ENCODE measurements at places on chromosomes 12 and 14.

DNA sequence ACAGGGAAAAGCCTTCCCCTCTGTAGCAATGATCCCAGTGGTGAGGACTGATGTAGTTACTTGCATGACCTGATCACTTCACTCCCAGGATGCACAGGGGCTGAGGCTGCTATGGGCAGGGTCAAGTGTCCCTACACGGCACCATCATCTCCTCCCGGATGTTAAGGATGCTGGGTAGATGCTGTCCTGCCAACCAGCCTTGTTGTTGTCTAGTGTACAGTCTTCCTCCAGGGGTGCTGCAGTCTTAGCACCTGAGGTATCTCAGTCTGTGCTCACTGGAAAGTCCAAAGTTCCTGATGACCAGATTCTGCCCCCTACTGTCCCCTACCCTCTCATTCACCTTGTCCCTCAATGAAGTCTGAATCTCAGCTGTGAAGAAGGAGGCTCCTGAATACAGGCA lies 20.1 kb downstream of the CPM start:
- no peak for DNase-seq
- H3K4me1 ChIP-seq = peaks cover 43% of the 10 kb centered on the region
- no peaks in the 10 kb centered on the region for H3K27me3 ChIP-seq
- no peak overlapping the region for H3K27ac ChIP-seq
- peaks cover 25% of the 10 kb centered on the region for H3K36me3 ChIP-seq

DNA sequence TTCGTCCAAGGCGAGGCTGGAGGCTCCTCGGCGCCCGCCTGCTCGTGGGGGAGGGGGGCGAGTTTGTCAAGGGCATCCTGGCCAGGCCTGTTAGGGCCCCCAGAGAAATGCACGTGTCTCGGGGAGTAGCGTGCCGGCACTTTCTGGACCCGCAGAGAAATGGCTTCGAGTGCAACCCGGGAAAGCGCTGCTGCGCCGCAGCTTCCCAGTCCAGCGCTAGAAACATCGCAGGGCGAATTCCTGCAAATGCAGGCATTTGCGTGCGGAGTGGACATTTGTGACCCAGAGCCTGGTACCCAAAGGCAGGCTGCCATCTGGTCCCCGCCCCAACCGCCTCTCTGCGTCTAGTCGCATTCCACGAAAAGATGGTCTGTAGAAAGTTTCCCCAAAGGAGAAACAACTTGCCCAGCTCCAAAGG lies 756 bp downstream of the LGR5 start:
- peaks cover 16% of the 10 kb centered on the region for H3K4me1 ChIP-seq
- H3K27ac ChIP-seq = no peak overlapping the region
- H3K27me3 ChIP-seq = peaks cover 68% of the 10 kb centered on the region

- no peak overlapping the region for H3K4me3 ChIP-seq
- peaks cover 53% of the 10 kb centered on the region for H3K36me3 ChIP-seq
- H3K4me1 ChIP-seq = peaks cover 30% of the 10 kb centered on the region
- DNase-seq = no peak
- H3K27me3 ChIP-seq = no peaks in the 10 kb centered on the region
These were observed 6.5 kb downstream of the MBIP start for GRCh38 chr14:36313898-36314297.

GRCh38 chr12:107912421-107913004 lies 138.0 kb downstream of the ASCL4 start:
- H3K36me3 ChIP-seq = no peaks in the 10 kb centered on the region
- DNase-seq = peak; percentile 62
- H3K4me3 ChIP-seq = peak overlapping the region; percentile 88
- peaks cover 21% of the 10 kb centered on the region for H3K27me3 ChIP-seq
- no peak overlapping the region for H3K27ac ChIP-seq

GRCh38 chr12:41983856-41984255 lies 160.8 kb downstream of the GXYLT1 start:
- peaks cover 1% of the 10 kb centered on the region for H3K27me3 ChIP-seq
- no peaks in the 10 kb centered on the region for H3K4me1 ChIP-seq
- DNase-seq = no peak
- H3K27ac ChIP-seq = no peak overlapping the region
- H3K36me3 ChIP-seq = no peaks in the 10 kb centered on the region

DNA sequence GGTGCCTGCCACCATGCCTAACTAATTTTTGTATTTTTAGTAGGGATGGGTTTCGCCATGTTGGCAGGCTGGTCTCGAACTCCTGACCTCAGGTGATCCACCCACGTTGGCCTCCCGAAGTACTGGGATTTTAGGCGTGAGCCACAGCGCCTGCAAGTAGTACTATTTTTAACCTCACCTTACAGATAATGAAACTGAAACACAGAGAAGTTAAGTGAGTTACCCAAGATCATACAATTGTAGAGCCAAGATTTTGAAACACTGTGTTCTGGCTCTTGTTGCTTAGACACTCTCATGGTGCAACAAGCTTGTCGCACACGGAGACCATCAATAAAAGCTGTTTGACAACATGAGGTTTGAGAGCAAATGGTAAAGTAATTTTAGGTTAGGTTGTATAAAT lies 159.1 kb upstream of the LMNTD1 start:
- no peak for DNase-seq
- no peak overlapping the region for H3K4me3 ChIP-seq
- no peak overlapping the region for H3K27ac ChIP-seq
- H3K27me3 ChIP-seq = no peaks in the 10 kb centered on the region
- peaks cover 3% of the 10 kb centered on the region for H3K4me1 ChIP-seq
- no peaks in the 10 kb centered on the region for H3K36me3 ChIP-seq

DNA sequence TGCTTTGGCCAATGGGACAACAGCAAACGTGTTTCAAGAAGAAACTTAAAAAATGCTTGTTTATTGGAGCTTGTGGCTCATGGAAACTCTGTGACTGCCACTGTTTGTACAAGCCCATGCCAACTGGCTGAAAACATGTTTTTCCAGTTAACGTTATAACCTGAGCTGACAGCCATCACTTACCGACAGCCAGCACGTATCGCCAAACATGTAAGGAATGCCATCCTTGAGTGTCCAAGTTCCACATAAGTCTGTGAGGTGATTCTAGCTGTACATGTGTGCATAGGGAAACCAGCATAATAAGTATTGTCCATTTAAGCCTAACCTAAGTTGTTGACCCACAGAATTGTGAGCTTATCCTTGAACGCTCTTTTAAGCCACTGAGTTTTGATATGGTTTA lies 596.9 kb downstream of the TRHDE start:
- no peak for DNase-seq
- H3K27me3 ChIP-seq = no peaks in the 10 kb centered on the region
- H3K36me3 ChIP-seq = no peaks in the 10 kb centered on the region
- no peaks in the 10 kb centered on the region for H3K4me1 ChIP-seq

DNA sequence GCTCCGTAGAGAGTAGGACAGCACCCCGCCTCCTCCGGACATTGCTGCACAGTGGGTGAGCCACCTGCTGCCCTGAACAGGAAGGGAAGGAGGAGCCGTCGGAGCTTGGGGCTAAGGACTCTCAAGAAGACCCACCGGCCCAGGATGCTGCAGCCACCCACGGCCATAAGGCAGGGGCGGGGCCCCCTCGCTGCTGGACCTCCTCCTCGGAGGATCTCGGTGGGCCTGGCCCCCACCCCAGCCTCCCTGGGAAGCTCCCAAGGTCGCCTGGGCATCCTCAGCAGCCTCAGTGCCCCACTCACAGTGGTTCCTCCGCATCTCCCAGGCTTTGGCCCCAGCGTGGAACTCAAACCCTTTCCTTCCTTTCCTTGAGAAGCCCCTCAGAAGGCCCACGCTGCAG lies 68.6 kb upstream of the DIO3 start:
- no peaks in the 10 kb centered on the region for H3K27me3 ChIP-seq
- H3K36me3 ChIP-seq = no peaks in the 10 kb centered on the region
- H3K4me3 ChIP-seq = no peak overlapping the region
- no peaks in the 10 kb centered on the region for H3K4me1 ChIP-seq
- DNase-seq = no peak
- no peak overlapping the region for H3K27ac ChIP-seq

- no peaks in the 10 kb centered on the region for H3K36me3 ChIP-seq
- H3K4me1 ChIP-seq = no peaks in the 10 kb centered on the region
- H3K27me3 ChIP-seq = no peaks in the 10 kb centered on the region
- H3K27ac ChIP-seq = no peak overlapping the region
- no peak for DNase-seq
These were observed 50.1 kb downstream of the RMST start for GRCh38 chr12:97512696-97513095.
